ENCODE measurements at places on chromosomes 7 and 10. TPM values are rescaled to one million over a fixed set of nuclear protein-coding genes. Genes with fewer than 3 reads are reported as not detected.

- DNase-seq = no peak
Measured at GRCh38 chr10:127968659-127969058, 61.8 kb downstream of the PTPRE start.

- no peak for DNase-seq
Measured at GRCh38 chr7:627661-628401, 98.7 kb upstream of the DNAAF5 start.

PILRA gene
- polyA plus RNA-seq = 122 TPM

DNA sequence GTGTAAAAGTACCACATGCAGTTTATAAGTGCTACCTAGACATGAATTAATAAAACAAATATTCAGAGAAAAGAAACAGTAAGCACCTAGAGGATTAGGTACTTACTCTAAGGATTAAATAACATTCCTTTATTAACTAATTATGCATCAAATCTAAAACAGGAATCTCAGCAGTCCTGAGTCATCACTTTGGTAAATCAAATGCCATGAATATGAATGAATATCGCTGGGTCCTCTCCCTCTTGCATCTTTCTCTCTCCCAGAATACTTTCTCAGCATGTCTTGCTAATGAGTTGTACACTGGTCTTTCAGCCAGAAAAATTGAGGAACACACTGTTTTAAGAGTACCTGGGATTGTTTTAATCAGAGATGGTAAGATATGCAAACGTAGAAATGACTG lies 225.5 kb upstream of the NFE2L3 start:
- DNase-seq = no peak

DNA sequence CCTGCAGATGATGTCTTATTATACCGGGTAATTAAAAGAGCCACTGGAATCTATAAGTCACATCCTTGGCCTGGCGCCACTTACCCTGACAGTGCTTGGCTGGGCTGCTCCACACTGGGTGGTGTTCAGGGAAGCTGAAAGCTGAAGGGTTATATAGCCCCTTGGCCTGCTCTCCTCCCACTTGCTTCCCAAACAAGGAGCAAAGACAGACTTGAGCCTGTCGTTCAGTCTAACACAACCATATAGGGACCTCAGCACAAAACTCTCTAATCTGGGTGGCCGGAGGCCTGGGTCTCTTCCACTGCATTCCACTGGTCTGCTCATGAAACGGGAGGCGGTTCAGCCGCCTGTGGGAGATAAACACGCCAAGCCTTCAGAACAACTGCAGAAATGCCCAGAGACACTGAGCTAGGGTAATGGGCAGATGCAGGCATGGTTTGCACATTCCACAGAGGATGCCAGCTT lies at the start of gene ACTA2:
Gene ACTA2, minus strand, starts transcription at position 127 of the 465 bp plus-strand sequence. CDS start 3,843 bp downstream, outside the sequence.
- DNase-seq = peak; percentile 79

GRCh38 chr10:126060261-126060931 lies 164.0 kb downstream of the FANK1 start:
- no peak for DNase-seq

MMP21 gene
- polyA plus RNA-seq = 0.03 TPM

GJD4 gene
- not detected for polyA plus RNA-seq

OPN1SW gene
- polyA plus RNA-seq = not detected

ZCWPW1 gene
- polyA plus RNA-seq = 5.1 TPM

- DNase-seq = peak; percentile 51
Measured at GRCh38 chr10:102648889-102649796, 4.9 kb downstream of the TRIM8 start.

TMEM270 gene
- 0.20 TPM for polyA plus RNA-seq

BTBD16 gene
- 0.03 TPM for polyA plus RNA-seq

- peak; percentile 70 for DNase-seq
Measured at GRCh38 chr7:30146127-30146612, 11.4 kb downstream of the MTURN start.

MSMB gene
- 62.7 TPM for polyA plus RNA-seq

FAM221A gene
- polyA plus RNA-seq = 9.5 TPM

MYPN gene
- polyA plus RNA-seq = 0.01 TPM

DNA sequence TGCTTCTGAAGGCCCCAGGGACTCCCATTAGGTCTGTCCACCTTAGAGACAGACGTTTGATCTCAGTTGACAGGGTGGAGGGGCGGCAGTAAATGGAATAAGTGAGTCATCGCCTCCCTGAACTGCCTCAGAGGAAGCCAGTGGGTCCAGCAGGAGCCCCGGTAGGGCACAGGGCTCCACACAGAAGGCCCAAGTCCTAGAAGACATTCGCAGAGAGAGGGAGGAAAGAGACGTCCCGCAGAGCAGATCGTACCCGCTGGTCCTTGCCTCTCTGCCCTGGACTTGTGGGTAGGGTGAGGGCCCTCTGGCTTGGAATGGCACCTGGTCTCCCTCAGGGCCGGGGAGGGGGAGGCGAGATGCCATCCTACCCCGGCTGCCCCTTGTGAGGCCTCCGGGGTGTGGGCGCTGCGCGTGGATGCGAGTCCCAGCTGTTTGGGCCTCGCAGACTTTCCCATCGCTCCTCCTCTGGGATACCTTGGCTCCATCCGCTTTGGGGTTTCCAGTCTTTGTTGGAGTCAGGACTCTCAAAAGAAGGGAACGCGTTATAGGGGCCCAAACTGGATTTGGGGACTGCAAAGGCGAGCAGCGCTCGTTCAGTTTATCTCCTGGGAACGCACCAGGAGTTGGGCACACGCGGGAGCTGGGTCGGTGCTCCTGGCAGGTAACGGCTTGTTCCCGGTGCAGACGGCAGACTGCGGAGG lies 5.1 kb downstream of the TLX1 start:
- DNase-seq = no peak

GRCh38 chr7:127390186-127390816 lies 2.2 kb downstream of the ZNF800 start:
- DNase-seq = no peak

TRIM50 gene
- 0.02 TPM for polyA plus RNA-seq

HOXA6 gene
- 0.49 TPM for polyA plus RNA-seq

- no peak for DNase-seq
Measured at GRCh38 chr10:14102056-14102455, 228.7 kb downstream of the FRMD4A start.

- no peak for DNase-seq
Measured at GRCh38 chr7:111215550-111215949, 124.6 kb downstream of the LRRN3 start.

SLC26A5 gene
- polyA plus RNA-seq = 0.06 TPM

GRCh38 chr10:137031-137430 lies 1.8 kb downstream of the ZMYND11 start:
- DNase-seq = no peak

DNA sequence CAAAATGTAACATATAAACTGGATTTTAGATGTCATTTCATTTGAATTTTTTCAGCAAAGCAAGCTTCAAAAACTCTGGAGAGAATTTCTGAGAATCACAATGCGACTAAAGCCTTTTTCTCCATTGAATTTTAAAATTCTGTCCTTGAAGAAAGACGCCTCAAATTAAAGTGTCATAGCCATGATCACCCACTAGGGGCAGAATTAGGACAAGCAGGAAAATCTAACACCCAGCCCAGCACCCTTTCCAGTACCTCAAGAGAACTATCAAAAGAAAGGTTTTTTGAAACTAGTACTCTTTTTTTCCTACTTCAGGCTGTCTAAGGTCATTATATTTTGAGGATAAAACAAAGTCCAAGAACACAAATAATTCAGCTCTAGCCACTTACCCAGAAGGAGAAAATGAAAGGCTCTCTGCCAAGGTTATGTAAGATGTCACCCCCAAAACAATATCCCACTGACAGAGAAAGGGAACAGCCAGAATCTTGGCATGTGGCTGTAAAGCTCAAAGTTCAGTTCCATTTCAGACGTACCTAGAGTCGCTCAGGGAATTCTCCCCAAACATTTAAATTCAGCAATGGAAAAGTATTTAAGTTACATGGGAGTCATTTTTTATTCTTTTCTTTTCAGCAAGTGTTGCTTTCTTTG lies 299.4 kb downstream of the SNX13 start:
- peak; percentile 44 for DNase-seq

- peak; percentile 5 for DNase-seq
Measured at GRCh38 chr7:128827971-128828711, 2.1 kb upstream of the FLNC start.

DNA sequence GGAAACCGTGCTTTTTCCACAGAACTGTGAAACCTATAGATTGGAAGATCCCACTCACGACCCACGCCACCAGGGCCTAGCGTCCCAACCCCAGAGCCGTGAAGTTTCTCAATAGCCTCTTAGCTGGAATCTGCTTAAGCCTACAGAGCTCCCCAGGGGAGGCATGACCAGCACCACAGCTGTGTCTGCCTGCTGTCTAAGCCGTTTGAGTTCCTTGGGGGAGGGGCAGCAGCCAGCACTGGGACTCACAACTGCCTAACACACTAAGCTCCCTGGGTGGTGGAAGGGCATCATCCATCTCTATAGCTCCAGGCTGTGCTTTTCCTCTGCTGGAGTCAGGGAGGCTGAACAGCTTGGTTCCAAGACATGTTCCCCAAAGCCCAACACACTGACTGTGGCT lies 26.0 kb upstream of the TMEM140 start:
- no peak for DNase-seq

- DNase-seq = no peak
Measured at GRCh38 chr10:80540981-80541750, 3.5 kb downstream of the SH2D4B start.

GRCh38 chr7:37096341-37096740 lies 352.3 kb downstream of the ELMO1 start:
- no peak for DNase-seq

DNA sequence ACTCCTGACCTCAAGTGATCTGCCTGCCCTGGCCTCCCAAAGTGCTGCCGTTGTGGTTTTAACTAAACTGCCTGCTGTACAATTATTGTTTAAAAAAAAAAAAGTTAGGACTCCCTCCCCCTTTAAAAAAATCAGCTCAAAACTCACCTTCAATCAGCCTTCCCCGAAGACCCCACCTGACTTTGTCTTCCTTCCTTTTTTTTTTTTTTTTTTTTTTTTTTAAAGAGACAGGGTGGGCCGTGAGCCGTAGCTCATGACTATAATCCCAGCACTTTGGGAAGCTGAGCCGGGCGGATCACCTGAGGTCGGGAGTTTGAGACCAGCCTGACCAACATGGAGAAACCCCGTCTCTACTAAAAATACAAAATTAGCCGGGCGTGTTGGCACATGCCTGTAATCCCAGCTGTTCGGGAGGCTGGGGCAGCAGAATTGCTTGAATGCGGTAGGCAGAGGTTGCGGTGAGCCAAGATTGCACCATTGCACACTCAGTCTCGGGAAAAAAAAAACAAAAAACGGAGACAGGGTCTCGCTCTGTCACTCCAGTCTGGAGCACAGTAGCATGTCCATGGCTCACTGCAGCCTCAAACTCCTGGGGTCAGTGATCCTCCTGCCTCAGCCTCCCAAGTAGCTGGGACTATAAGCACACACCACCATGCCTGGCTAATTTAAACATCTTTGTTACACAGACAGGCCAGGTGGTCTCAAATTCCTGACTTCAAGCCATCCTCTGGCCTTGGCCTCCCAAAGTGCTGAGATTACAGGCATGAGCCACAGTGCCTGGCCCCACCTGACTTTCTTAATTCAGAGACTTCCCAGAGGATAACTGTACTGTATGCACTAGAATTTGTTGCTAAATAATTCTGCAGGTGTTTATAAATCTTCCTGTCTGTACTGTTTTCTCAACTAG lies 3.2 kb downstream of the FIS1 start:
- DNase-seq = no peak

PSD gene
- 1.1 TPM for polyA plus RNA-seq

TAS2R41 gene
- not detected for polyA plus RNA-seq

DNA sequence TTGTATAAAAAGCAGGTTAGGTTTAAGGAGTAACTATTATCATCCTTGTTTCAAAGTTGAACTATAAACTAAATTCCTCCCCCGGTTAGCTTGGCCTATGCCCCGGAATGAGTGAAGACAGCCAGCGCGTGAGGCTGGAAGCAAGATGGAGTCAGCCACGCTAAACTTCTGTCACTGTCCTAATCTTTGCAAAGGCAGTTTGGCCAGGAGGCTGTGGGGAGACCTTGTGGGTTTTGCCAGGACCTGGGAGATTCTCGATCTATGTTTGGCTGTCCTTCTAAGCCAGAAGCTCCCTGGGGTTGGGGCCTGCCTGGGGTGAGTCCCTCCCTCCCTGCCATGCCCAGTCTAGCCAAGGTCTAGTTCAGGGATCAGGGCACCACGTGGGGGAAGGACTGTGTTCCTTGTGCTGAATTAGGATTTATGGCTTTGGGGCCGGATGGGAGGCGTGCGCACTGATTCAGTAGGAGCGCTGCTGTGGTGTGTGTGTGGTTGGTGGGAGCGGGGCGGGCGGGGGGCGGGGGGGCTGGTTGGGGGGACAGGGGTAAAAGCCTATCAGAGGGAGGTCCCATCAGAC lies 871 bp upstream of the GTF2IRD1 start:
- peak; percentile 49 for DNase-seq
